ENCODE measurements at places on chromosomes 1 and 21.

- DNase-seq = no peak
These were observed 18.8 kb downstream of the CEP350 start for GRCh38 chr1:179973198-179974110.

DNA sequence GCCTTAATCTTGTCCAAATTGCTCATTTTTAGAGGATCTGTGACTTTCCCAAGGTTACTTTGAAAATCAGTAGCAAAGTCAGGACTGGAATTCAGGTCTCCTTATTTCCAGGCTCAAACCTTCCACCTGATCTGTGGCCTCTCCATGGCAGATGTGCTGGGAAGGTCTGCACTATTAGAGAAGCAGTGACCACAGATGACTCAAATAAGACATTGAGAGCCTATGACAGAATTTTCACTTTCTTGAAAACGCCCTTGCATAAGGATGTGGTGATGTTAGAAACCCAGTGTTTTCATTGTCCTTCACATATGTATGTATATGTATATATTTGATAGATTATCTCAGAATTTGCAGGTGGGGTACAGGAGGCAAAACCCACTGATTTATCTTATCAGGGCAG, 45.3 kb downstream of the TTC39A start:
- DNase-seq = no peak

- DNase-seq = no peak
These were observed 665.7 kb downstream of the ADGRL2 start for GRCh38 chr1:82466416-82466815.

- no peak for DNase-seq
These were observed 78.4 kb downstream of the KIF14 start for GRCh38 chr1:200542162-200542561.

GRCh38 chr1:67542747-67543146, 112.5 kb upstream of the SERBP1 start:
- DNase-seq = no peak

DNA sequence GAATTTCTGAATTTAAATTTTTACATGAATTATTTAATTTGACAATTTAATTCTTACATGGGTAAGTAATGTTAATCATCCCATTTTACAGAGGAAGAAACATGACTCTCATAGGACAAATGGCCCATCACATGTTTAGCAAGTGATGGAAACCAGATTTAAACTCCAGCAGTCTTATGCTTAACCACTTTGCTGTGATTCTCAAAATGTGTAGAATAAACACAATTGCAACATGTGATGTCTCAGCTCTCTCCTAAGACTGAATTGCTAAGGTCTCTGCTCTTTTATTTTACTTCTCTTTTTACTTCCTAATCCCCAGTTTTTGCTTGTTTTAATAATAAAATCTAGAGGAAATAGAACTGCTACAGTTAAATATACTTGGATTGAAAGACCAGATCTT, 42.8 kb downstream of the HS2ST1 start:
- no peak for DNase-seq

DNA sequence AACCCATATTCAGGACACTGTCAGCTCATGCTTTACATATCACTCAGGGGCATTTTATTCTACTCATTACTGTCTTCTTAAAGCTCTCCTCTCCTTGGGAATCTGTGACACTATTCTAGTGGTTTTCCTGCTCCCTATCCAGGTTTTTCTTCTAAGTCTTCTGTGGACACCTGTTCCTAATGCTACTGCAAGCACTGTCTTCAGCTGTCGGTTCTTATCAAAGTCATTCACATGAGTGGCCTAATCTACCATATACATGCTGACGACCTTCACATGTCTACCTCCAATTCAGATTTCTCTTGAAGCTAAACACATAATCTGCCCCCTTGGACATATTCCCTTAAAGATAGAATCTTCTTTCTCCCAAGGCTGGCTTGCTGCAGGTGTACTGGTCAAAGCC, 39.8 kb upstream of the PRRX1 start:
- DNase-seq = no peak

- no peak for DNase-seq
These were observed 20.7 kb upstream of the ZC3H12A start for GRCh38 chr1:37453647-37454046.

DNA sequence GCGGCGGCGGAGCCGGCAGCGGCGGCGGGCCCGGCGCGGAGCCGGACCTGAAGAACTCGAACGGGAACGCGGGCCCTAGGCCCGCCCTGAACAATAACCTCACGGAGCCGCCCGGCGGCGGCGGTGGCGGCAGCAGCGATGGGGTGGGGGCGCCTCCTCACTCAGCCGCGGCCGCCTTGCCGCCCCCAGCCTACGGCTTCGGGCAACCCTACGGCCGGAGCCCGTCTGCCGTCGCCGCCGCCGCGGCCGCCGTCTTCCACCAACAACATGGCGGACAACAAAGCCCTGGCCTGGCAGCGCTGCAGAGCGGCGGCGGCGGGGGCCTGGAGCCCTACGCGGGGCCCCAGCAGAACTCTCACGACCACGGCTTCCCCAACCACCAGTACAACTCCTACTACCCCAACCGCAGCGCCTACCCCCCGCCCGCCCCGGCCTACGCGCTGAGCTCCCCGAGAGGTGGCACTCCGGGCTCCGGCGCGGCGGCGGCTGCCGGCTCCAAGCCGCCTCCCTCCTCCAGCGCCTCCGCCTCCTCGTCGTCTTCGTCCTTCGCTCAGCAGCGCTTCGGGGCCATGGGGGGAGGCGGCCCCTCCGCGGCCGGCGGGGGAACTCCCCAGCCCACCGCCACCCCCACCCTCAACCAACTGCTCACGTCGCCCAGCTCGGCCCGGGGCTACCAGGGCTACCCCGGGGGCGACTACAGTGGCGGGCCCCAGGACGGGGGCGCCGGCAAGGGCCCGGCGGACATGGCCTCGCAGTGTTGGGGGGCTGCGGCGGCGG, 1.0 kb downstream of the ARID1A start:
- no peak for DNase-seq

GRCh38 chr1:155008015-155008941, 5.7 kb downstream of the ZBTB7B start:
- DNase-seq = no peak

DNA sequence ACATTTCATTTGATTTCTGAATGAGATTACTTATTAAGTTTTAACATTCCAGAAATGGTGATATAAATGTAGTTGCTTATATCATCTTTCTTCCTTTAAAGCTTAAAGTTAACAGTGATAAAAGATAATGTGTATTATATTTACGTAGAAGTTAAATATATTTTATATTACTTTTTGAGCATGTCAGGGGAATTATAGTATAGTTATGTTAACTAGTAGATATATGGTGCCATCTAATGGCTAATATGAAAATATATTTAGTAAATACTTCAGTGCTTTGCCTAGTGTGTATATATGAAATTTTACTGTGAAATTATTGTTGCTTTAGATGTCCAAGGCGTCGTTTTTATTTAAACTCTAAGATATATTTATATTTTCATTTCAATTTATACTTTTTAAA, 51.5 kb downstream of the SYT14 start:
- peak; percentile 2 for DNase-seq

GRCh38 chr1:117239467-117239866, 28.7 kb upstream of the VTCN1 start:
- DNase-seq = no peak

- peak; percentile 2 for DNase-seq
These were observed 15.4 kb upstream of the LCE5A start for GRCh38 chr1:152495066-152495675.

DNA sequence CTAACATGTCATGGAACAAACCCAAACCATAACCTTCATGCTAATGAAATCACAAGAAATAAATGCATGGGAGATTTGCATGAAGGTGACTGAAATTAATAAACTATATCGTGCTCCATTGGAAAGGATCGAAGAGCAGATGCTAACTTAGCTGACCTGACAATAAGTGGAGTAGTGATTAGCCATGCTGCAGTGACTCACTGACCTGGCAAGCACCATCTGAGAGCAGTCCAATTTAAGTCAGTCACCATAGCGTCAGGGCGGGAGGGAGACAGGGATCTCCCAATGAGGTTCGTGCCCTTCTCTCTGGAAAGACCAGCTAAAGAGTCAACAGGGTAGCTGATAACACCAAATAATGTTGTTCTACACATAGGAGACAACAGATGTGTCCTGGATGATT, 21.5 kb downstream of the OLIG2 start:
- DNase-seq = no peak

DNA sequence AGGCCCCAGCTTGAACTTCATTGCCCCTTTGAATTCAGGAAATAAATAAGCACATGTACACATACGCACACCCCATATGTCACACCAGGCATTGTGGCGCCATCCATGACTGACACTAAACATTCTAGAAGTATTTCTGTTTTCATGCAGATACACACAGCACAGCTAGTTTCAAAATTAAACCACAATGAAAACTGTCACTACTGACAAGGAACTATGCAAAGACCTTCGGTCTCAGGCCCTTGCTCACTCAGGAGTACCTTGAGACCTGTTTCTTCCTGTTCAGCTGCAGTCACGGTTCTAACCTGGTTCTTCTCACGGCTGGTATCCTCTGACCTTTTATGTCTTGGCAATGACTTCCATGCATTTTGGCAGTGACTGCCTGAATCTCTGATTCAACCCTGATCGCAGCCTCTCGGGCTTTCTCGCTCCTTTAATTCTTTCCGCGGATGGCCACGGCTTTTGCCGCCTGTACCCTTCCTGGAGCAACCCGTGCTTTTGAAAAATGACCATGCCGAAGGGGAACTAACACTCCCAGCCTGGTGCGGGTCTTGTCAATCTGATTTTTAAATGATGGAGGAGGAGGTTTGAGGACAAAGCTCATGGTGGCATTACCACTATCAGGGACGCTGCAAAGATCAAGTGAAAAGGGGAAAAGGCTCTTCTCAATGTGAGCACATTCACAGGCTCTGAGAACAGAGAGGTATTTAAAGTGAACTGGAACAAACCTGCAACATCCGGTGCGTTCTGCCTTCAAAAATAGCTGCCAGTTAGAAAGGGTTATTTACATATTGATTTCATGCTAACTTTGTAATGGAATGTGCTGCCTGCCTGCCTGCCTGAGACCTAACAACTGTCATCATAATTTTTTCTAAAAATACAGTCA, 384.6 kb downstream of the RRAGC start:
- no peak for DNase-seq

- DNase-seq = no peak
These were observed 3.4 kb upstream of the RPE65 start for GRCh38 chr1:68453060-68453670.

DNA sequence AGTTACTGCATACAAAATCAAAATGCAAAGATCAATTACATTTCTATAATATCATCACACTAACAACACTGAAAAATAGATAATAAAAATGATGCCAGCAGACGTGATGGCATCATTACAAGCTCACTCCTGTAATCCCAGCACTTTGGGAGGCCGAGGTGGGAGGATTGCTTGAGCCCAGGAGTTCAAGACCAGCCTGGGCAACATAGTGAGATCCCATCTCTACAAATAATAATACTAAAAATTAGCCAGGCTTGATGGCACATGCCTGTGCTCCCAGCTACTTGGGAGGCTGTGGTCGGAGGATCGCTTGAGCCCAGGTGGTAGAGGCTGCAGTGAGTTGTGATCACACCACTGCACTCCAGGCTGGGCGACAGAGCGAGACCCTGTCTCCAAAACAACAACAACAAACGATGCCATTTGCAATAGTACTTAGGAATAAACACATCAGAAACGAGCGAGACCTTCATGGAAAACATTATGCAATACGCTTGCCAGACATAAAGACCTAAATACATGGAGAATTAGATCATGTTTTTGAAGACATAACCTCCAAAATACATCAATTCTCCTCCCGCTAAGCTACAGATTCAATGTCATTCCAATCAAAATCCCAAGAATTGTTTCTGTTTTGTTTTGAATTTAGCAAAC, 86.6 kb upstream of the ERRFI1 start:
- no peak for DNase-seq

GRCh38 chr1:19042675-19043578, 86.5 kb upstream of the IFFO2 start:
- DNase-seq = no peak

DNA sequence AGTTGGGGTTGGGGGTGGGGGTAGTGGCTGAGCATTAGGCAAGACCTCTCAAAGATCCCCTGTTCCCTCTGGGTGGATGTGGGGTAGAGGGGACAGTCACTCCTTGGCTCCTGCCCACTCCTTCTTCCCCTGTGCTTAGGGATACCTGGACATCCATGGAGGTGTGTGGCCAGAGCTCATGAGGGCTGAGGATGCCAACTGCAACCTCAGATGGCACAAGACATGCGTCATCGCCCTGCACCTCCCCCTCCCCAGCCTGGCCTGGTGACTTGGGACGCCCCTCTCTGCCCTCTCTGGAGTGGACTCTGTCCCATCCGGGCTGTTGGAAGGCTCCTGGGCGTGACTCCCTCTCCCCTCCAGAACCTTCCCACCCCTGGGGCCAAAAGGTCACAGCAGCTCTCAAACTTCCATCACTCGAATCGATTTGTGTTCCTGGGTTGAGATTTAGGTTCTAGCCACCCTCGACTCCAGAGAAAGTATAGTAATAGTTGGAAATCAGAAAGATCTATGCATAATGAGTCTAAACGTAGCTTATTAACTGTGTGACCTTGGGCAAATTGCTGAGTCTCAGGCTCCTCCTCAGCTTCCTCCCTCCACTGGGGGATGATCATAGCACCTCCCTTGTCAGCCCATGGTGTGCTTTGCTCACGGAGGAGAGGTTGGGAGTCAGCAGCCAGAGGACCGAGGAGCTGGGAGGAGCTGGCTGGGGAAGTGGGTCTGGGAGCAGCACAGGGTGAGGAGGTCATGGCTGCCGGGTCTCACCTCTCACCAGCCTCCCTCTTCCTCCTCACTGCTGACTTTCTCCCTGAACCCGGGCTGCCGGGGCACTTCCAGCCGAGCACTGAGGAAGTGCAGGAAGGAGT, 2.2 kb upstream of the PTPN7 start:
- DNase-seq = no peak

GRCh38 chr1:67710417-67710816, 25.4 kb downstream of the GADD45A start:
- no peak for DNase-seq

DNA sequence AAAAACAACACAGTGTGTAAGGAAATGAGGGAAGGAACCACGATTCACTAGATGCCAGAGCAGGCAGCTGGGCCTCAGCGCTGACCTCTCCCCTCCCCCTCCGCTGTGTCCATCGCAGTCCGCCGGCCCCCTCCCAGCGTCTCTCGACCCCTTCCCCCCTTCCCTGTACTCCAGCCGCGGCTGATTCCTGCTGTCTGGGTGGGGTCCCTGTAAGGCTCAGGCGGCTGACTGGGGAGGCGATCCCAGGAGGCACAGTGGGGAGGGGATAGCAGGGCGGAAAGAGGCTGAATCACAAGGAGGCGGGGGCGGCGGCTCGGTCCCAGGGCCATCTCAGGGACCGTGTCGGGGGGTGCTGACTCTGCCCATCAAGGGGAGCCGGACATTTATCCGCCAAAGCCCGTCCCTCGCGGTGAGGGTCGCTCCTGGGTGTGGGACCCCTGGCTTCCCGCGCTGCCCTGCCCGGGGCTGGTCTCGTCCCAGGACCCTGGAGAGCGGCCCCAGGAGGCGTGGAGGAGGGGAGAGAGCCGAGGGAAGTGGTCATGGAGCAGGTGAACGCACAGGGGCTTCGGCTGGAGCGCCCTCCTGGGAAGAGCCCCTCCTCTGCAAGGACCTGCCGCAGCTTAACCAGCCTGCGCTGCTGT, 241.9 kb downstream of the PTPRU start:
- no peak for DNase-seq

Measured in NCI-H748 treated with DMSO at 0.1 percent for 48 hours (cell line).